ENCODE measurements at places on chromosomes 2 and 18.

- no peak for DNase-seq
Measured at GRCh38 chr2:19299032-19299431, 59.4 kb downstream of the OSR1 start.

DNA sequence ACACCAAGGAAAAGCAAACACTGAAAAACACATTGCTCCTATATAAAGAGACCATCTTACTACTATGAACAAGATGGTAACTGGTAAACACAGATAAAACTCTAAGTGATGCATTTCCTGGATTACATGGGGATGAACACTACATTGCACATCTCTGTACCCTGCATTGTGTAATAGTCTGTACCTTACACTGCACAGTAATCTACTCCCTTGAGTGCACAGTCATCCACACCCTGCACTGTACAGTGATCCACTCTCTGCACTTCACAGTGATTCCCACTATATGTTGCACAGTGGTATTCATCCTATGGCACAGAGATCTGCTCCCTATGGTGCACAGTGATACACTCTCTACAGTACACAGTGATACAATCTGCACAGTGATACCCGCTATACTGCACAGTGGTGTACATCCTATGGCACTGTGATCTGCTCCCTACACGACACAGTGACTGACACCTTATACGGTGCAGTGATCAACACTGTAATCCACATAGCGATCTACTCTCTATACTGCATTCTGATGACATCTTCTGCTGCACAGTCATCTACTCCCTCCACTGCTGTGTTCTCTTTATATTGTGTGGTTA, 462.2 kb upstream of the RGPD4 start:
- DNase-seq, result no peak

DNA sequence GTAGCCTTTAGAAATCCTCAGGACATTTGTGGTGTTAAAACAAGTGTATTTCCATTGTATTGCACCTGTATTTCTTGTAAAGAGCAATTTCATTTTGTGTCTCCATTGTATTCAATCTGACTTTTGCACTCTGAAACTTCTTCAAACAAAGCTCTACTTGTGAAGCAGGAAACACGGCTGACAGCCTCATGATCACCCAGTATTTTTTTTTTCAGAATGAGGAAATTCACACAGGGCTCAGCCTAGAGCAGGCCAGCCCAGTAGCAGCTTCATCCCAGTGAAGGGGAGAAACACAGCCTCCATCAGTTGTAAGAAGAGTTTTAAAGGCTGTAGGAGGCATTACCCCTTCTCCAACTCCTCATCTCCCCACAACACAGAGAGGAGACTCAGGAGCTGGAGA, 175.9 kb upstream of the KLHL29 start:
- no peak for DNase-seq

DNA sequence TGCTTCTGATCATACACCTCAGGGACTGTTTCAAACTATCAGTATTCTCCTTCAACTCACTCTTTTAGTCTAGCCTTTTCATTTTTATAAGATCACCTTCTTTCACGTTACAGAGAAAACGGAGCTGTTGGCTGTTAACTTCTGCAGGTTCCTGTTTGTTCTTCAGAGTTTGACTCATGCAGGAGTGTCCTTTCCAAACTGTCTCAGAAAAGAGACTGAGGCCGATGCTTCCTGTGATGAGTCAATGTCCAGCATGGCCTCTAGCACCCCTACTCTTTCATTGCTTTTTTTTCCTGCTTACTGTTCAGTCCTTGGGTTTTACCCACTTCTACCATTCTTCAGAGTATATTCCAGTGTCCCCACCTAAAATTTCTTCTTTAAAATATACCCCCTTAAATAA, 240.8 kb upstream of the RGPD4 start:
- no peak for DNase-seq

- no peak for DNase-seq
Measured at GRCh38 chr2:45928946-45929345, 277.5 kb downstream of the PRKCE start.

GRCh38 chr2:170928824-170929685, at the start of gene GORASP2:
Gene GORASP2 (plus strand): TSS chr2:170929253. CDS start chr2:170929341, 88 bp downstream.
- peak; percentile 99 for DNase-seq

DNA sequence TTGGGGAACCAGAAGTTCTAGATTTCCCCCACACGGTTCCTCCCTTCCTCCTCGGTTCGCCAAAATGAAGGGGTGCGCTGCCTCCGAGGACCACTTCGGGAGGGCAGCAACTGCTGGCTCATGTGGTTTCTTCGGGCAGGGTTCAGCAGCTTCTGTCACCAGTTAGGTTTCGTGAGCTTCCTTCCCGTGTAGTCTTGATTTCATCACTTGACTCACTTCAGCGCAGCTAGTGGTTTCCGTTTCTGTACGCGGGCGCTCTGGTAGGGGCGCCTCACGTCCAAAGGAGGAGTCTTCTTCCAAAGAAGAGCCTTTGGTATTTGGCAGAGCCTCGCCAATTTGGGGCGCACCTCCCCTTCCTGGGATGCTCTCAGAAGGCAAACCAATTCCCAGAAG, 485 bp upstream of the GALNT3 start:
- DNase-seq, result peak; percentile 63

DNA sequence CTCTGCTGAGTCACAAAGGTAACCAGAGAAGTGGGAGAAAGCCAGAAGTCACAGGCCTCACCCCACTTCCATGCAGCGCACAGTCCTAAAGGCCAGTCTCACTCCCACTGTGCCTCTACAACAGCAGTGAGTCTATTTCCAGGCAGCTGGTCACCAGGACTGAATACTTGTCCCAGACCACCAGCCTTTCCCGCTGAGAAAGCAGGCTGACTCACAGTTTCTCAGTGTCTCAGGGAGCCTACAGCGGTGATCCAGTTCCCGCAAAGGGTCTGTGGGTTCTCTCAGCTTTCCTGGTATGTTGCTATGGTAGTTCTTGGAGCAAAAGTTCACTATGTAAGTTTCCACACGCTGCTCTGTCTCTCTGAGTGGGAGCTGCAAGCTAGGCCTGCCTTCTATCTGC, 622.5 kb downstream of the RNF144A start:
- no peak for DNase-seq

DNA sequence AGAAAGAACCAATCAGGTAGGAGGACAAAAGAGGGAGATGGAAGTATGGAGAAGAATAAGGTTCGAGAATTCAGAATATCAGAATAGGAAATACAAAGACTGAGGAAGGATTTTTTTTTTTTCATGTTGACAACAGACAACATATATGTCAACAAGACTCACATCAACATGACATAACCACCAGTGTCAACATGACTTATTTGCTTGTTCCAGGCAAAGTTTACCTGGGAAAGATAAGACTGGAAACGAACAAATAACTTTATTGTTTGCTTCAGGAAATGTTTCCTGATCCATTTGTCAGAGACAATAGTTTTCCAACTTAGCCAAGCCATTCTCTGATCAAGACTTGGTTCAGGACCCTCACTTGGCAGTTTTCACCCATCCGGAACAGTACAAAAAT, 321.9 kb upstream of the NETO1 start:
- DNase-seq, result no peak

DNA sequence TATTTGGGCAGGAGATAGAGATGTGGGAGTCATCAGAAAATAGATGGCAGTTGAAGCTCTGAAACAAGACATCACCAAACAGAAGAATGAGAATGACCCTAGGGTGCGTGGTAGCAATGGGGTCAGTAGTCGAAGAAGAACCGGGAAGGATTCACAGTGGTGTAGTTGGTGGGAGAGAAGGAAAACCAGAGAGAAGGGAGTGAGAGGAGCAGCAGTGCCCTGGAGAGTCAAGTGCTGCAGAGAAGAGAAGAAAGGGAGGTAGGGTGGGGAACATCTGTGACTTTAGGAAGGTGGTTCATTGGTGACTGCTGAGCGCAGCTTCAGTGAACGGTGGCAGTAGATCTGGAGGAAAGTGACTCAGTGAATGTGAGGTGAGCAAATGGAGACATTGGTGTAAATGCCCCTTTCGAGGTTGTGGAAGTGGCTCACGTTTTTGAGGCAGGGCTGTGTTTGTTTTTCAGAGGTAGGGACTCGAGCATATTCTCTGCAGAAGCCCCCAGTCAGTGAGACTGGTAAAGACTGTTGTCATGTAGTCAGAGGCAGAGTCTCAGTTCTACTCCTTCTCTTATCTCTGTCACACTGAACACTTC, 36.4 kb downstream of the CDC42EP3 start:
- no peak for DNase-seq

DNA sequence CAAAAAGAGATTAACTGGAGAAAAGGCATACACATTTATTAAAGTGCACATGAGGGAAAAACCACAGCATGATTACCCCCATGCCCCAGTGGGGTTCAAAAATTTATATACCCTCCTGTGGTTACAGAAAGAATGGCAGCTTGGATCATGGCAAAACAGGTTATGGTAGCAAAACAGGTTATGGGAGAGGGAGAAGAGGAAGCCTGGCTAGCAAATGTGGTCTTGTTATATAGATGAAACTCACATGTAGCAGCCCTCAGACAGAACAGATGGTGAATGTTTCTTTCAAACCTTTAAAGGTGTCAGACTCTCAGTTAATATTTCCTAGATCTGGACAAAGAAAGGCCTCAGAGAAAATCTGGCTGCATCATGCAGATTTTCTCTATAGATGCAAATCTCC, 178.2 kb upstream of the ZC3H15 start:
- no peak for DNase-seq

- DNase-seq, result no peak
Measured at GRCh38 chr2:230016844-230017243, 51.9 kb downstream of the SLC16A14 start.

DNA sequence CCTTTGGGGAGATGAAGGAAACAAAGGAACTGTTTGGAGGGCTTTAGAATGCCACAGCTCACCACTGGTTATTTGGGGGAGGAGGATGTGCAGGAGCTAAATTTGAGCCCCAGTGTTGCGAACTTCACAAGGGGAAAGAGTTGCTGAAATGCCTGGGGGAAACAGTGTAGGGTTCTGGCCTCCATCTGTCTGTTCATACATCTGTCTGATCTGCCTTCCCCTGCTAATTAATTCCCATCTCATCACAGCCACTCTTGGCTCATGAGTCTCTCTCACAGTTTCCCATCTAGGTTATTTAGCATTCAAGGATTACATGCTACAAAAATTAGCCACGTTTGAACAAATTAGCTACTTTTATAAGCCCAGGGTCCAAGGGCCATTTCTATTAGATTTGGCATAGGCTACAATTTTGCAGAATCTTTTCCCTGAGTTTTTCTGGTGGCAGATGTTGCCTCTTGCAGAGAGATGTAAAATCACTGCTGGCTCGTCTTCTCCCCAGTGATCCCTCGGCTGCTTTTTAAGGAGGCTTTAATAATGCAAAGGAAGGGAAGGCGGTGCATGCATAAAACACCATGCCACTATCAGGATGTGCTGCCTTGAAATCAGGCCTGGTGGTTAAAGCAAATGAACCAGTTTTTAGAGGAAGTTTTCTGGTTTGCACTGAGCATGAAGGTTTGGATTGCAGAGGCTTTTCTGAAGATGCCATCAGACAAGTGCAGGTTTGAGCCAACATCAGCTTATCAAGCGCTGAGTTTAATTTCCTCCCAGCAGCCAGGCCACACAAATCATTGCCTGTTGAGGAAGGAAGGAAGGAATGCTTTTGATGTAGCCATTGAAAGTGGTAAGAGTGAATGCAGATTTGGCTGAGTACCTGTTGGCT, 35.0 kb downstream of the ADD2 start:
- no peak for DNase-seq

DNA sequence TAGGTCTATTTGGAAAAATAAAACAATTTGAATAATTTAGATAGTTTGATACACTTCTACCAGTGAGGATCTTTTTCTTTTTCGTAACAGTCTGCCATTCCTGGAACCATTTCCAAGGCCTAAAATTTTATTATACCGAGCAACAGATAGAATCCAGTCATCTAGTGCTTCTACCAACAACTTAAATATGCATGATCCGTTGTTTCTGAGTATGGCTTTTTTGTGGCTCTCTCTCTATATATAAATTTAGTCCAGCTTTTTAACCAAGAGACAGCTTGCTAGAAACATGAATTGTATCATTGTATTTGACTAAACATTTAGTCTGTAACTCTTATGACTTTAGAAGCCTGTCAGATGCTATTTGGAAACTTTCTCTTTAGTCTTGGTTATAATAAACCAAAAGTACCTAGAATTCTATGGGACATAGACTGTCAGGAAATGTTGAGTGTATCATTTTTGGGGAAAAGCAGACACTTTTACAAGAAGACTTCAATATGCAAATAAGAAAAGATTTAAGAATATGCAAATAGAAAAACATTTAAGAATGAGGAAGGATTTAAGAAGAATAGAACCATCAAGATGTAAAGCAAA, 161.4 kb downstream of the ZEB2 start:
- no peak for DNase-seq

DNA sequence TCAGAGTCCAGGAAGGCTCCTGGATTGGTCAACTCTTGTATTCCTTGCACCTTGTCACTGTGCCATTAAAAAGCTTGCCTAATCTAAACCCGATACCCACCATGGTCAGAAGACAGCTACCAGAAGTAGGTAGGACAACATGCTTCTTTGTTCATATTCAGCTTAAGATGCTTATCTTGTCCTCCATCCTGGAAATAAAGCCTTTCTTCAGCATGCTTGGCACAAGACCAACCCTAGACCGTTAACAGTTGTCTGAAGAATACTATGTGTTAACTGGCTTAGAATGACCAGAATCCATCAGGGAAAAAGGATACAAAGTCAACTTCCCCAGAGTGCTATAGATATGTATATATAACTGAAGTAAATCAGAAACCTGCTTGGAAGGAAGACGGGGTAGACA, 193.9 kb downstream of the ZRANB3 start:
- no peak for DNase-seq

GRCh38 chr2:118473241-118473640, 374.2 kb downstream of the EN1 start:
- no peak for DNase-seq

GRCh38 chr2:74922592-74923227, 35.7 kb upstream of the POLE4 start:
- DNase-seq, result no peak

DNA sequence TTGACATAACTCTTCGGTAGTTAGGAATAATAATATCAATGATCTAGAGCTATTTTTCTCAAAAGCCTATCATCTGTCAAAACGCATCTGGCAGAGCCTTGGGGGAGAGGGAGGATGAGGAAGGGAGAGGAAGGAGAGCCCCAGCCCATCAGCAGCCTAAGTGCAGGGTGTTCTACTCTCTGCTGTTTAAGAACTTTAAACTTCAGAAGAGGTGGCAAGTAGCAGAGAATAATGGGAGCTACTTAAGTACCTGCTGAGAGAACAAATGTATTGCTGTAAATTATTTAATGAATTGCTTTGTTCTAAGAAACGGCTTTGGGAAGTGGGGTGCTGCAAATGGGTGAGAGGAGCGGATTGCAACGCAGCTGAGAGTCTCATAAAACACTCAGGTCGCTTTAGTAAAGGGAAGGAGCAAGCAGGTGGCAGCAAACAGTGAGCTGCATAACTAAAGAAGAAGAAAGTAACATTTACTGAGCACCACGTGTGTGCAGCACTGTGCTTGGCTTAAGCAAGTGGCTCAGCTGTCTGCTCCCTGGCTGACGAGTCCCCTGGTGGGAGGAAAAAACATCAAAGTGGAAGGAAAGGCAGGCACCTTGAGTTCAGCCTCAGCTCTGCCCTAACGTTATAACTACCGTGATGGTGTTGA, 26.3 kb upstream of the SH3RF3 start:
- peak; percentile 13 for DNase-seq

DNA sequence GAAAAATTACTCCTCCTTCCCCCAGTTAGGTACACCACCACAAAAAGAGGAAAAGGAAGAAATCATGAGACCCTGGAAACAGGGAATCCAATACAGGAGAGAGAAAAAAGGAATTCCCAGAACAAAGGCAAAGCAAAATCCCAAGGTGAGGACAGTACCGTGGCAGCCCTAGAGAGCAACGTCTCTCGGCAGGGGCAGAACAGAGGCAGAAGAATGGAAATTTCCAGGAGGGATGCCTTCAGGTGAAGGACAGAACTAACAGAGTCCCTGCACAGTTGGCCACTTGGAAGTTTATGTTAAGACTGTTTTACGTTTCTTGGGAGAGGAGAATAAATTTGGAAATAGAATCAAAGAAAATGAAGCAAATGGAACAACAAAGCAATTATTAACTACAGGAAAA, 27.7 kb downstream of the GRB14 start:
- no peak for DNase-seq

Data from RPMI8226 (cell line).